Astrocyte of the spinal cord (primary cell): ENCODE measurements at places on chromosomes 1 and 21.
A peak's percentile ranks its signal among the peaks of the same experiment; 100 is the strongest.

GRCh38 chr1:247175458-247175857, 3.6 kb upstream of the ZNF124 start:
- DNase-seq, result no peak

- no peak for DNase-seq
Observed at GRCh38 chr1:18283601-18284385, 176.2 kb downstream of the IGSF21 start.

GRCh38 chr1:89070509-89070908, 5.5 kb upstream of the GBP1 start:
- DNase-seq, result no peak

DNA sequence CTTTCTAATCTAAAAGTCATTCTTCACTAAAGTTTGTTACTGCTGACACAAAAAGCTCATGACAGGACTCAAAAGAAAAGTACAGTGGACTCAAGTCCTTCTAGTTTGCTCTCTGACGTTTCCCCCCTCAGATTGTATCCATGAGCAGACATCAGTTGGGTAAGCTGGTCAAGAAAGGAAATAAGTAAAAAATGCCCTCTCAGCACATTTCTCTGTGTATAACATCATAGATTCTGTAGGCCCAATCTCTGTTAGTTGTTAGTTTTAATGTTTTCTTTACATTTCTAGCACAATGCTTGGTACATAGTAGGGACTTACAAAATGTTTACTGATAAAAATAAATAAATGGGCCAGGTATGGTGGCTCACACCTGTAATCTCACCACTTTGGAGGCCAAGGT, 96.8 kb downstream of the NR5A2 start:
- no peak for DNase-seq

DNA sequence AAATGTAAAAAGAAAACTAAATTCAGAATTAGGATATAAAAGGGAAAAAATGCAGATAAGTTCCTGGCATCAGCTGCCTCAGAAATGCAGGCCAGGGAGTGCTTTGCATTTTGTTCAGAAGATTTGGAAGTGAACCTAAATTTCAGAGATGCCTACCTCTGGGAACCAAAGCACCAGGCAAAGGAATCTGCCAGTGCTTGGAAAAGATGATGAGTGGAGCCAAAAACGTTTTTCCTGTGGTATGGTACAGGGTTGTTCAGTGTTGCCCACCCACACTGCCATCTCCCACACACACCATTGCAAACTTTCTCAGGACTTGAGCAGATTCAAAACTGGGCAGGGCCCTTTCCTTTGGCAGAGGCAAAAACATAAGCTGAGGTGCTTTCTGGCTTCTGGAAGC, 349.5 kb downstream of the TGFB2 start:
- no peak for DNase-seq

GRCh38 chr1:201888282-201889089, at the start of gene SHISA4:
TSS of gene SHISA4 (plus strand) at chr1:201888898. CDS start at chr1:201888995, 97 bp downstream.
- peak; percentile 54 for DNase-seq

GRCh38 chr1:40384887-40385286, 11.4 kb downstream of the SMAP2 start:
- DNase-seq, result no peak

GRCh38 chr1:243487649-243488227, 231.9 kb downstream of the SDCCAG8 start:
- DNase-seq, result no peak

- DNase-seq, result no peak
Observed at GRCh38 chr1:204473400-204473965, 21.1 kb downstream of the PIK3C2B start.

DNA sequence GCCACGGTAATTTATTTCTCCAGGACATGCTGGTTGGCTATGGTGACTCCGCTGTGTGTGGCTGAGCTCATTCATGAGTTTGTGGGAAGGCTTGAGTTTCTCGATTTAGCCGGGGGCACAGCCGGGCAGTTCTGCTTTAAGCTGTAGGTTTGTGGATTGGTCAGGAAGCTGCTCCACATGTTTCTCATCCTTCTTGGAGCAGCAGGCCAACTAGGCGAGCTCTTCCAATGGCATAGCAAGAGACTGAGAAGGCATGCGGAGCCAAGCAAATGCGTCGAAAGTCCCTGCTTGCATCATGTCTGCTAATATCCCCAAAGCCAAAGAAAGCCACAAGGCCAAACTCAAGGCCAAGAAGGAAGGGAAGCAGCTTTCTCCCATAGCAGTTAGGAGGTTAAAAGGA, 71.6 kb upstream of the GREM2 start:
- no peak for DNase-seq

DNA sequence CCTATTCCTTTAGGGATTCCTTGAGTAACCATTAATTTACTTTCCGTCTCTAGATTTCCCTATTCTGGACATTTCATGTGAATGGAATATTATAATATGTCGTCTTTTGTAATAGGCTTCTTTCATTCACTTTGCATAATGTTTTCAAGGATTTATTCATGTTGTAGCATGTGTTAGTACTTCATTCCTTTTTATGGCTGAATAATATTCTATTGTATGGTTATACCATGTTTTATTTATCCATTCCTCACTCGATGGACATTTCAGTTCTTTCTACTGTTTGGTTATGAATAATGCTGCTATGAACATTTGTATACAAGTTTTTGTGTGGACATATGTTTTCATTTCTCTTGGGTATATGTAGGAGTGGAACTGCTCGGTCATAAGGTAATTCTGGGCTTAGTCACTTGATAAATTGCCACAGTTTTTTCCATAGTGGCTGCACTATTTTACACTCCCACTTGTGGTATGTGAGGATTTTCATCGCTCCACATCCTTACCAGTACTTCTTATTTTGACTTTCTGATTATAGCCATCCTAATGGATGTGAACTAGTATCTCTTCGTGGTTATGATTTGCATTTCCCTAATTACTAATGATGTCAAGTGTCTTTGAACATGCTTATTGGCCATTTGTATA, 17.7 kb downstream of the PPP2R5A start:
- peak; percentile 61 for DNase-seq

DNA sequence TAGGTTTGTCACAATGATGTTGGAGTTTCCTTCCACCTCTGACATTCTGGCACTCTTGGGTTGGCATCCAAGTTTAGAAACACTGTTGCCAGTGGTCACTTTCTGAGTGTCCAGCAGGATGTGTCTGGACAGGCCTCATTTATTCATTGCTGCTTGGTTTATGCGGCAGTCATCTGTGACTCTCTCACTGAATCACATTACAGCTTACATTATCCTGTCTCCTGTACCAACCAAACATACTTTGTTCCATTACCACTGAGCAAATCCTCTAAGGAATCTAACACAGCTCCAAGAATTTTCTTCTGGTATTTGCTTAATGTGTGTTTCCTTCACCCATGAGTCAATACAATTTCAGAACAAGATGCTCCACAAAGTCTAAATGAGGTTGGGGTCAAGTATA, 19.9 kb downstream of the SGIP1 start:
- DNase-seq, result peak; percentile 39

GRCh38 chr21:36428761-36429432, 43.7 kb downstream of the CHAF1B start:
- no peak for DNase-seq

GRCh38 chr1:31626223-31627207, 9.0 kb downstream of the HCRTR1 start:
- no peak for DNase-seq

- no peak for DNase-seq
Observed at GRCh38 chr1:111653709-111654108, 34.1 kb downstream of the RAP1A start.

DNA sequence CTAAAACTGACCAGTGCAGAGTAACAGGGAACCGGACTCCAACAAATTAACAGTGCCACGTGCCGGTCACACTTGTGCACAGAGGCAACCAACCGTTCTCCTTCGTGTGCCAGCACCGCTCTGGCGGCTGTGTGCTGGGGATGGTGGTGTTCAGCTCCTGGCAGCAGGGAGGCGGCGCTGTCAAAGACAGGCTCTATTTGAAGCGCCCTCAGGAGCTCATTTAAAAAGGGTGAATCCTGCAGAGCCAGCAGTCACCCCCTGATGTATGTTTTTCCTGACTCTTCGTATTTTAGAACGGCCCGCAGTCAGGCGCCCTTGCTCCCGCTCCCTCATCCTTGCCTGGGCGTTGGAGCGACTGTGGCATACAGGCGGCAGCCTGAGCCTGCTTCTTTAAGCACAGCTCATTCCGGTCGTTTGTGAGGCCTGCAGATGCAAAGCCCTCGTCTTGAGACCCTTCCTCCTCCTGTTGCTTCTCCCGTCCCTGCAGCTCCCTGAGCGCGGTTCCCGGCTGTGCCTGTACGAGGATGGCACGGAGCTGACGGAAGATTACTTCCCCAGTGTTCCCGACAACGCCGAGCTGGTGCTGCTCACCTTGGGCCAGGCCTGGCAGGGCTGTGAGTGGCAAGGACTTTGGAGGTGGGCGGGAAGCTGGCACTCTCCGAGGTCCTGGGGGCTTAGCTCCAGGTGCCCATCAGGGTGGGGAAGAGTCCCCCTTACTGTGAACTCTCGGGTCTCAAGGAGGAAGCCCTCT, 1.1 kb downstream of the DFFB start:
- peak; percentile 26 for DNase-seq

GRCh38 chr1:221781102-221781755, 39.3 kb upstream of the DUSP10 start:
- DNase-seq, result no peak

DNA sequence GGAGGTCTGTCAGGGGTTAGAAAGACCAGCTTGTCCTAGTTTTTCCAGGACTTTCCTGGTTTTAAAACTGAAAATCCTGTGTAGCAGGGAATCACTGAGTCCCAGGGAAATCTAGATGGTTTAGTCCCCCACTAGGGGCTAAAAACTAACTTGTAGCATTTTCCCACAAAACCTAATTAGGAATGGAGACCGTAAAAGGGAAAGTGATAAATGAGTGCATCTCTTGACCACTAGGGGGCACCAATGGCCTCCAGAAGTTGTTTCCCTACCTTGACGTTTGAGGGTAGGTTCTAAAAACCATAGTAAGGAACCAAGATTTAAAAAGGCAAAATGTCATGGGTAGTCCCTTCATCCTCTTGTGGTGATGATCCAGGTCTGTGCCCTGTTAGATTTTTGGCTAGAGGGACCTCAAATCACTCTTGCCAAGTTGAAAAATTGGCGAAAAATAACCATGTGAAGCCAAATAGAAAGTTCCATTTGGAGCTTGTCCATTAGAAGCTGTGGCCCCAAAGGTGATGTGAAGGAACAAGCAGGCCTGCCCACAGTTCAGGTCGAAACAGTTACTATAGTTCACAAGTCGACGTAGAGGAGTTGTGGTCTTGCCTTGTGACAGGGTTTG, 24.5 kb downstream of the CLIC6 start:
- DNase-seq, result peak; percentile 55

DNA sequence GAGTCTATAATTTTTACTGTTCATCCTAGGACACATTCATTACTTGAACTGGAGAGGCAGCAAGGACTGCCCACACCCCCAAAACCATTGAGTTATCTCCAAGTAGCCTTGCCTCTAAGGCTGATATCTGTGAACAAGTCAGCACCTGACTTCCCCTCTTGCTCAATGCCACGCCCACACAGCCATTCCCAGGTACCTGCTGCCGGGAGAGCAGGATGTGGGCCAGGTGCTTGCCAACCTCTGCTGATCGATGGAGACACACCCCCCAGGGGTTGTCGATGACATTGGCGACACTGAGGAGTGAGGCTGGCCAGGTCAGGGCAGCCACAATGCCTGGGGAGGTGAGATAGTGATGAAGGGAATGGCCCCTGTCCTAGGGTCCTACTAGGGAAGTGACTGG, 60.1 kb downstream of the TMCO4 start:
- DNase-seq, result no peak

DNA sequence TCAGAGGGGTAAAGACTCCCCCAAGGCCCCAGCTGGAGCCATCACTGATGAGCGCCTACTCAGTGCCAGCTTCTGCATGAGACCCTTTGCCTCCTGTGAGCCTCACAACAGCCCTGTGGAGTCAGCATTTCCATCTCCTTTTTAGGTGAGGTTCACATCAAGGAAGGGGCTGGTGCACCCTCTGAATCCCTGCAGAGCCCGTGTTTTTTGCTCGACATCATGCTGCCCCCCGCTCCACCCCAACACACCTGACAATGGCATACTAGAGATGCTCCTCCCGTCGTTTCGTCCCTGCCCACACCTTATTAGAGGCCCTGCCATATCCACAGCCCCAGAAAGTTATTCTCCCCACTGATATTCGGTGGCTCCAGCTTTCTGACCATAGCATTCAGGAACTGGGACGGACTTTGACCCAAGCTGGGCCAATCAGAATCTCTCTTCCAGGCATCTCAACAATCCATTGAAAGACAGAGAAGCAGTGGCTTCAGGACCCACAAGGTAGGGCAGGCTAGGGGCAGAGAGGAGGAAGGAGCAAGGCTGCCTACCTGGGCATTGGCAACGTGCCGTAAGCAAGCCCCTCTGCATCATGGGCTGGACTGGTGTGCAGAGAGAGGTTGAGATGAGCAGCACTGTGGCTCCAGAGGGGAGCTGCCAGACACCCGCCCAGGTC, 32.7 kb downstream of the EPHA10 start:
- no peak for DNase-seq

GRCh38 chr1:159869607-159870006, 7.2 kb upstream of the VSIG8 start:
- no peak for DNase-seq

DNA sequence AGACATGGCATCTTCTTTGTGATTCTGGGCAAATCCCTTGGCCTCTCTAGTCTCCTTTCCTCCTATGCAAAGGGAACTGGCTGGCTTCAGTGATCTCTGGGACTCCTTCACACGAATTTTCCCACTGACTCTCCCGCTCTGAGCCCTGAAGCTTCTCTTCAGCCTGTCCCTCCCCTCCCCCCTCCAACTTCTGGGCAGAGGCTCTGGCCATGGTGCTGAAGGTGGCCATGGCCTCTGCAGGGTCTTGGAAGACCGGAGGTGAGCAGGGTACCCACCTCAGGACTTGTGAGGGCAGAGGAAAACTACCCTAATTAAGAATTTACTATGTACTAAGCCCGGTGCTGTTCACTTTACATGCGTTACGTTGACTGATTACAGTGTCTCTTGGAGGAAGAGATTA, 29.4 kb upstream of the POU3F1 start:
- peak; percentile 33 for DNase-seq

DNA sequence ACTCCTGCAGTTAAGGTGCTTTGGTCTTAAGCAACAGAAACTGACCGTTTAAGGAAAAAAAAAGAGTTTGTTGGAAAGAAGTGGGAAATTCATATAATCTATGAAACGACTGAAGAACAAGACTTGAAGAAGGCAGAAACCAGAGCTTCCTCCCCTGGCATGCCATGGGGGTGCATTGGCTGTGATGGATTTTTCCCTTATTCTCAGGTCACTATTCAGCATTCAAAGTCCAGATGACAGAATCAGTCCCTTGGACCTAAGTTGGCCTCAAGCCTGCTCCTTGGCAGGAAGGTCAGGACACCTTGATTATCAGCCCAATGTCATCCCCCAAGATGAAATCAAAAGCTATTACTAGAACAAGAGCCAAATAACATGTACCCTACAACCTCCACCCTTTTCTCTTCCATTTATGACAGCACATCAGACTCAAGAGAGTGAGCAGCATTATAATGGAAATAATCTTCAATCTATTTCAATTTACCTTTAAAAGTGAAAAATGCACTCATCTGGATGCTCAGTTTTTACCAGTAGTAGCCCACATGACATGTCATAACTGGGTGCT, 15.8 kb upstream of the TMEM9 start:
- no peak for DNase-seq
